ENCODE measurements at places on chromosomes 5 and 9.

DNA sequence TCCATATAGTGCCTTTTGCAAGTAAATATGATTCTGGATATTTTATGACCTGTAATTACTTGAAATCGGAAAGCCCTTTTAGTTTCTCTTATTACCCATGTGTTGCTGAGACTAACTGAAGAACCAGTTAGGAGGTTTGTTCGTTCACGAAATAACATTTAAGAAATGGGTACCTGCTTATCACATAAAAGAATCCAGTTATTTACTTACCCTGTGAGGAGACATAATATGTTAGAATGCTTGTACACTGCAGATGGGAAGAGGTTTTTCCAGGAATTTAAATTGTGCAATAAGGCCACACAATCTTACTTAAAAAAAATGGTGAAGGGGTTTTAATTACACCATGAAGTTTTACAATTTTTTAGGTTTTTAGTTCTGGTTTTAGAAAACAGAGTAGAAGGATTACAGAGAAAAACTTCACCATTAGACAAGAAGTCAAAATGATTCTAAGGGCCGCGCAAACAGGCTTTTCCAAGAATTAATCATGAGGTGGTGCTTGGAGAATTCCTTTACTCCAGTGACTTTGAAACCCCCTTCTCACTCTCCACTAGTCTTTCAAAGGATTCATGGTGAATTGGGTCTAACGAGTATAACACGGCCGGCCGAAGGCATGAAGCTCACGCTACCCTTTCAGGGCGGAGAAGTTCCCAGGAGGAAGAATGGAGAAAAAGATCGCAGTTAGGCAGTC is 1.1 kb upstream of the PTGER4 start:
- no peak for DNase-seq

GRCh38 chr5:158753354-158753753 is 346.4 kb downstream of the EBF1 start:
- DNase-seq = no peak

DNA sequence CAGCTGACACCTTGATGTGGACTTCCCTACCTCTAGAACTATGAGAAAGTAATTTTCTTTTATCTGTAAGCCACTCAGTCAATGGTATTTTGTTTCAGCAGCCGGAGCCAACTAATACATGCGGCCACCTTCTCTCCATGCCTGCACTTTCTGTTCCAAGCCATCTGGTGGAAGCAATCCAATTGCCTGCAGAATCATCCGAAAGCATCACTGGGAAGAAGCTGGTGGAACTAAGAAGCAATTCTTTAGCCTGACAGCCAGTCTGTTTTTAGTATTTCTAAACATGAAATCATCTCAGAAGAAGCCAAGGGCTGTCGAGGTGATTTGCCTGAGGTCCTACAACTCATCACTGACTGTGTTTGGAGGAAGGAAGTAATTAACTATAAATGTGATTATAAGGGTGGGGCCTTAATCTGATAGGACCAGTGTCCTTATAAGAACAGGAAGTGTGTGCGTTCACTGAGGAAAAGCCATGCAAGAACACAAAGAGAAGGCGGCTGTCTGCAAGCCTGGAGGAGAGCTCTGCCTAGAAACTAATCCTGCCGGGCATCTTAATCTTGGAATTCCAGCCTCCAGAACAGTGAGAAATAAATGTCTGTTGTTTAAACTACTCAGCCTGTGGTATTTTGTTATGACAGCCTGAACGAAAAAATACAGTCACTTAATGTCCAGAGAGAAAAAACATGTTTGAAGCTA is 49.1 kb downstream of the NXNL2 start:
- DNase-seq = no peak

- DNase-seq = no peak
Measured at GRCh38 chr5:147388184-147389108, 121.4 kb downstream of the DPYSL3 start.

GRCh38 chr5:168165977-168166376 is 125.5 kb upstream of the WWC1 start:
- DNase-seq = no peak

DNA sequence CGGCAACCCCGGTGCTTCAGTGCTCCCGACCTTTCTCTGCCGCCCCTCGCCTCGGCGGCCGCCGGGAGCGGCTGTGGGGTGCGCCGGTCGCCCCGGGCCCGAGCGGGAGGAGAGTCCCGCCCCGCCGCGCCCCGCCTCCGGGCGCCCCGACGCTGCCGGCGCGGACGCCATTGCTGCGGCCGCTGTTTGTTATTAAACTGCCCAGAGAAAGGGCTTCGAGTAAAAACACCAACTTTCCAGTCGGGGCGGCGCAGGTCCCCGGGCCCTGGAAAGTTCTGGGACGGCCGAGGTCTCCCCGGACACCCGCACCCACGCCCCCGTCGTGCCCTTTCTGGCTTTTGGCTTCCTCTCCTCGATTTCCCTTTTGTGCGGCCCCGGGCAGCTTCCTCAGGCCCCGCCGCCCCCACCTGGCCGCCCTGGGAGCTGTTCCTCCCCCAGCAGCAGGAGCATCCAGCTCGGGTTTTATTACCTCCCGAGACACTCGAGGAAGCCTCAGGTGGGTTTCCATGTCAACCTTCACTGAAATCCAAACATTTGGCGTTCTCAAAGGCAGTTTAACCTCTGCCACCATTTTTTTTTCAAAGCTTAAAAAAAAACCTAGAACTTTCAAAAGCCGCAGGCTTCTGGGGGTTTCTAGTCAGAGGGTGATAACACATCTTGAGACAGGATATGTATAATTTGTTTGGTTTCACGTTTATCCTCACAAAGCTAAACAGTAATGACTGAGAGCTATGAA is 334.4 kb downstream of the CWC27 start:
- DNase-seq = peak; percentile 76

DNA sequence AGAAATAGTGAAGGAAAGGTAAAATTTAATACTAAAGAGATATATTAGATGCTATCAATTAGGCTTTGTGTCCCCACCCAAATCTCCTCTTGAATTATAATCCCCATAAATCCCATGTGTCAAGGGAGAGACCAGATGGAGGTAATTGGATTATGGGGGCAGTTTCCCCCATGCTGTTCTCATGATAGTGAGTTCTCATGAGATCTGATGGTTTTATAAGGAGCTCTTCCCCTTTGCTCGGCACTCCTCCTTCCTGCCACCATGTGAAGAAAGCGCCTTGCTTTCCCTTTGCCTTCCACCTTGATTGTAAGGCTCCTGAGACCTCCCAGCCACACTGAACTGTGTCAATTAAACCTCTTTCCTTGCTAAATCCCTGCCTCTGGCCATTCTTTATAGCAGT is 697.0 kb upstream of the RGMB start:
- no peak for DNase-seq

- DNase-seq = no peak
Measured at GRCh38 chr5:69024241-69024651, 69.6 kb upstream of the SLC30A5 start.

- no peak for DNase-seq
Measured at GRCh38 chr5:66960369-66961137, 236.0 kb downstream of the CD180 start.

GRCh38 chr9:121053544-121053943 is 3.5 kb upstream of the C5 start:
- DNase-seq = no peak

DNA sequence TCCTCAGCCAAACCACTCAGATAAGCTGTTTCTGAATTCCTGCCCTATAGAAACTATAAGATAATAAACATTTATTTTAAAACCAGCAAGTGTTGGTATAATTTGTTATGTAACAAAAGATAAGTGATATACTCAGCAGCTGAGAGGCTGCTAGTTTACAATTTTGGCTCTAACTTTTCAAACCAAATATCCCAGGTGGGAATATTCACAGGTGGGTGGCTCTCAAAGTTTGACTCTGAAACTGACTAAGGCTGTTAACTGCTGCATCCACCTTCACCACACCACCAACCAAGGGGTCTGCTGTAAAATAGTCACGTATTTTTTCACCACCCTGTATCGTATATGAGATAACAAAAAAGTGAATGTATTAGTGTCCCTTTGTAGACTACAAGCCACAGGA is 9.7 kb upstream of the ZNF366 start:
- no peak for DNase-seq

DNA sequence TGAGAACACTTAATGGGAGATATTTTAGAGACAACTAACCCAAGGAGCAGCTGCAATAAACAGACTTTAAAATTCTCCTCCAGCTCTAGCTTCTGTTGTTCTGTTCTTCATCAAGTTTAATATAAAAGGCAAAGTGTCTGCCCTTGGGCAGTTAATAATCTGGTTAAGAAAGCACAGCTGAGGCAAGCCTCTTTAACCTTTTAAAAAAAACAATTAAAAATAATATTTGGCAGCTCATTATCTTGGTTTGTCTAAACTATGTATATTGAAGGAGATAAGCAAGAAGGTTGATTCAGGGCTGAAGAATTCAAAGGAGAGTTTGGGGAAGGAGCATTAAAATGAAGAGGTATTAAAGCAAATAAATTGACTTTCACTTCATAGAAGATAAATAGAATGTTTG is 75.4 kb downstream of the TSSK1B start:
- DNase-seq = no peak

Data from femur (tissue), 1 donor.